AG04449 (cell line): ENCODE measurements at places on chromosomes 5 and 9.

DNA sequence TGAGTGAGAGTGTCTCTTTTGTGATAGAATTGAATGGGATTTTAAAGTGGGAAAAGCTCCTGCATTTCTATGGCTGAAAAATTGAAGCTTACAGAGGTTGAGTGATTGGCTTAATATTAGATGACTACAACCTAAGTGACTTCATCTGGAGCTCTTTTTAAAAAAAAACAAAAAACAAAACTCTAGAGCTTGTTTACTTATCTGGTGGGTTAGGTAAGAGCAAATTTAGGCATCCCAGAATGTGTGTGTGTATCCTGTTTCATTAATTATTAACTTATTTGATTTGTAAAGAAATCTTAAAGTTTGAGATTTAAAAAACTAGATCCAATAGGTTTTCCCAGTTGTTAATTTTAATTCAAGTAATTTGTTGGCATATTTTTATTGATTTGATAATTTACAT, 60.1 kb downstream of the SCAMP1 start:
- no peak for DNase-seq

DNA sequence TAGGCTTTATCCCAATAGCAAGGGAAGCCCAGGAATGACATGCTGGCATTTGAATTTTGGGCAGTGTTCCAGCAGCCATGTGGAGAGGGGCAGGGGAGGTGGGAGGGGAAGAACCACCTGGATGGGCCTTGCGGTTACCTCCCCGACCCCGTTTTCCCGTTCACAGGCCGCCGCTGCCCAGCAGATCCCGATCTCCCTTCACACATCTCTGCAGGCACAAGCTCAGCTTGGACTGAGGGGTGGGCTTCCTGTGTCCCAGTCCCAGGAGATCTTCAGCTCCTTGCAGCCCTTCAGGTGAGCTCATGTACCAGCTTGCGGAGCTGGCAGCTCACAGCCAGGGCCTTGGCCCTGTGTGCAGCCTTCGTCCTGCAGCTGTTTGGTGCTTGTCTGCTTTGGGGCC, 15.7 kb upstream of the POMT1 start:
- no peak for DNase-seq

DNA sequence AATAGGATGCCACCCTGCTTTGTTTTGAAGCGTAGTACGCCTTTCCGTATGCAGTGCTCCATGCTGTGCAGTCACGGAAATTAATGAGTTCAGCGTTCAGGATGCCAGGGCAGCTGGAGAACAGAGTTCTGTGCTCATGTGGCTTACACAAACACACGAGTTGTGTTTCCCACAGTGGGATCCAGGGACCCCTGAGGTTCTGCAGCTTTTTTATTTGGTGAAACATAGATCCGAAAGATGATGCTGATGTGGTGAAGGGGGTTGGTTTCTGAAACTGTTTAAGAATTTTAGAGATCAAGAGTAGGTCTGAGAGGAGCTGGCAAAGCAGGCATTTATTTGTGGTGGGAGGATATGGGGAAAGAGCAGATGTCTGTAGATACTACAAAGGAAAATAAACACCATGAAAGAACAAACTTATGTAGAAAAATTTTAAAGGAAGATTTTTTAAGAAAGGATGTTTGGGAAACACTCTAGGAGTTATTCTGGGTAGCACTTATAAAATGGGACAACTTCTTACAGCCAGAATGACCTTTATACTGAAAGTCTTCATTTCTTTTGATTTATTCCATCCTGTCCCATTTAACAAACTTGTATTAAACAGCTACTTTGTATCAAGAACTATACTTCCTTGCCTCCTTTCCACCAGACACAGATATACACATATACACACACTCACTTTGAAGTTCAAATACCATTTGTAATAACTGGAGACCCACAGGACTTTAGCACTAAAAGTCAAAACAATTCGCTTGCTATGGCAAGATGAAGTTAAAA, 52.7 kb downstream of the ITGA1 start:
- DNase-seq, result no peak

- DNase-seq, result no peak
Measured at GRCh38 chr5:55904152-55904551, 53.0 kb downstream of the IL31RA start.

GRCh38 chr5:52786949-52787599, 642 bp upstream of the ITGA1 start:
- DNase-seq, result no peak

DNA sequence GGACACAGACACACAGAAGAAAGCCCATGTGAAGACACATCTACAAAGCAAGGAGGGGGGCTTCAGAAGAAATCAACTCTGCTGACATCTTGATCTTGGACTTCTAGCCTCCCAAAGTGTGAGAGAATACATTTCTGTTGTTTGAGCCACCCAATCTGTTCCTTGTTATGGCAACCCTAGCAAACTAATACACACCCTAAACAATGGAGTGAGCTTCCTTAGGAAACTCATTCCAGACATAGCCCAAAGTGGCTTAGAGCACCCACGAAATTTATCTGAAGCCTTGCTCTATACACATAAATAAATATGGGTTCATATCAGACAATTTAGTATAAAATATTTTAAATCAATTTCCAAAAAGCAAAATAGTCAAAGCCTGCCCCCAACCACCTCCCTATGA, 7.6 kb upstream of the TBC1D2 start:
- DNase-seq, result no peak

GRCh38 chr9:85897848-85898247, 43.1 kb upstream of the NAA35 start:
- DNase-seq, result no peak

DNA sequence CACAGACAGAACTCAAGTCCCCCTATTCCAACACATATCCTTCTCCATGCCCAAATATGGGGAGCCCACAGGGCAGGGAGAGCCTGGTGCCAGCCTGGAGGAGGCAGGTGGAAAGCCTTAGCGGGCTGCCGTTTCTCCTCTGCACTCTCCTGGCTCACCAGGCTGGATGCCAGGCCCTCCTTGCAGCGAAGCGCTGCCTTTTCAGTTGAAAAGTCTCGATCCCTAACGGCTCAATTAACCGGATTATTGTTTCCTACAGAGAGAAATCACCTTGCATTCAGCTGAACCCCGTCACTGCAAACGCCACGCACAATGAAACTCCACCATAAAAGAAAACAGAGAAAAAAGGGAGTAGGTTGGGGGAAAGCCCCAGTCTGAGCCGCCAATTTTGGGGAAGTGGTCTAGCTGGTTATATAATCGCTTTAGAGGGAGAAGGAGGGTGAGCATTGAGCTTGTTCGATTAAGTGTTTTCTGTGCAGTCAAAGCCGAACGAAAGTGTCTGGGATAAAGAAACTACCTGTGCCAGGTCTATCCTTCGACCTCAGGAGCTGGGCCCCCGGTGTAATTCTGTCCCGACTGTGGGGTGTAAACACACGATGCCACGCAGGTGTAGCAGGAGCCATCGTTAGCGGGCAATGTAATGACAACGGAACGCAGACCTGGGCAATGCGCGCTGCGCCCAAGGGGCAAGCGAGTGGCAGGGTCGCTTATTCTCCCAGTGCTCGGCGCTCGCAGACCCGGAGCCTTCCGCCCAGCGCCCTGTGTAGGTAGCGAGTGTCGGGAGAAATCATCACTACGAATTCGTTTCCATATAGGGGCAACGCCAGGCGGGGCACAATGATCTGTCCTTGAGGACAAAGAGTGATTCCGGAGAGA, 3.8 kb downstream of the BARHL1 start:
- DNase-seq, result no peak

- no peak for DNase-seq
Measured at GRCh38 chr9:38370176-38370575, 22.3 kb upstream of the ALDH1B1 start.

GRCh38 chr5:167634432-167634831, 657.0 kb upstream of the WWC1 start:
- DNase-seq, result peak; percentile 77

GRCh38 chr9:14198841-14199455, 115.0 kb downstream of the NFIB start:
- DNase-seq, result no peak

- no peak for DNase-seq
Measured at GRCh38 chr5:16550316-16550952, 66.4 kb downstream of the RETREG1 start.

DNA sequence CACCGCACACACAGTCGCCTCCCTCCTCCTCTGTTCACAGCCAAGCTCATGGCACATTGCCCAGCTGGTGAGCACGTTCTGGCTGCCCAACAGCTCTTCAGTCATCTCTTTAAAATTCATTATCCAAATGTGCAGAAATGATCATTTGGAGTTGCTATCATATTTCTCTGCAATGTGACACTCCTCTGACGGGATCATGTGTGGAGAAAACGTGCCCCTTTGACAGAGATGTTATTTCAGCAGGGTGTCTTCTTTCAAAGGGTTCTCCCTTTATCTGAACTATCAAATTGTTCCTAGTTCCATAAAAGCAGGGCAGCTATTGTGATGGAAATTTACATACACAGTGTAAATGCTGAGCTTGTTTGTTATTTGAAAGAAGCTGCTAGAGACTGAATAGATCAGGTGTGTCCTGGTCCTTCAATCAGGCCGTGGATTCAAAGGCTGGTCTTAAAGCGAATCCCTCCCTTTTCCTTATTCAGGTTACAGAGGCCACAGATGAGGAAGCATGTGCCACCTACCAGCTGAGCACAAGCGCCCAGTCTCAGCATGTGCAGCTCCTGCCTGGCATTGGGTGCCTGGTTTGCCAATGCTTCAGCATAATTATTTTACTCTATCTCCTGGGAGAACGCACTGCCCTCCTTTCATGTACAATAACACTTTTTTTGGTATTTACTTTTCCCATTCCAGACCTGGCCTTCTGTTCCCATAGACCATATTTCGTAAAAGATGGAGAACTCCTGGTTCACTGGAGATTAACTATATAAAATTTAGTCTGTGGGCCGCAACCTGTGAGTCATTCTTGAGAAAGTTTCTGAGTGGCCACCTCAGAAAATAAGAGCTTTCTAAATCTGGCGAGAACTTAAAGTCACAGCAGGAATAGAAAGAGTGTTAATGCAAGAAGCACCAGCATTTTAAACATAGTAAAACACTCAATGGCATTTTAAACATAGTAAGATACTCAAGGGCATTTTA, 433.7 kb downstream of the ENC1 start:
- peak; percentile 59 for DNase-seq

DNA sequence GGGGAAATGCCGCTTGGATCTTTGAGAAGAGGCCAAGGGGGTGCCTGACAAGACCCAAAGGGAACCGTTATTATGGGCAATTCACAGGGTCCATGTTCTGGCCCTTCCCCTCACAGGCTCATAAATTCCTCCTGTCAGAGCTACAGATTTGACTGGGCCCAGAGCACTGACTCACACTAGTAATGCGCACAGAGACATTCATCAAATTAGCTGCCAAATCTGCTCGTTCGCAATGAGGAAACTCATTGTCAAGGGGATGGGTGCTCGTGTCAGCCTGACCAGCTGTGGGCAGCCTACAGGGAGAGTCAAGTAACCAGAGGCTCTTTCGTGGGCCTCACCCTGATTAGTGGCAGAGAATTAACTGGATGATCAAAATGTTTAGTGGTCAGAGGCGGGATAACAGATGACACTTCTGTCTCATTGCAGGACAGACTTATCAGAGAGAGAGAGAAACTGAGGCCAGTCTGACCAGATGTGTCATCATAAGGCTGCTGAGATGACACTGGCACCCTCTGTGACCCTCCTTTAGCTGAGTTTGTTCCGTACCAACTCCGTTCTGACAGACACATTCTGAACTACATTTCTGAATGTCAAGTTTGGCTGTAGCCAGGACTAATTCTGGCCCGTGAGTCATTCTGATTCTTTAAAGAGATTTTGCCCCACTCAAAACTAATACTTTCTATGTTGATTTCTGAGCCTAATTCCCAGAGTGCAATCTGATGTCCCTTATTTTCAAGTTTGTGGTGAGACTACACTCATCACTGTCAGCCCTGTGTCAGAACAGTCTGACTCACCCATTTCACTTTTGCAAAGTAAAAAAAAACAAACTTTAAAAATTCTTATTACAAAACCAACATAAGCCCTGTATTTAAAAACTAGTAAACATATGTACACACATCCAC, 377.1 kb downstream of the ACTL7B start:
- DNase-seq, result peak; percentile 42

- DNase-seq, result no peak
Measured at GRCh38 chr5:125325488-125326149, 579.2 kb upstream of the ZNF608 start.
